Left ventricle myocardium inferior (tissue), 1 donor: ENCODE measurements at places on chromosomes 2 and 18. TPM values are rescaled to one million over a fixed set of nuclear protein-coding genes. Genes with fewer than 3 reads are reported as not detected.

Gene IL1RL1
- 1.1 TPM for total RNA-seq

GRCh38 chr18:78915446-78916008, 64.1 kb upstream of the SALL3 start:
- DNase-seq: no peak
- H3K4me1 ChIP-seq: no peaks in the 10 kb centered on the region
- no peaks in the 10 kb centered on the region for H3K36me3 ChIP-seq
- H3K27ac ChIP-seq: no peak overlapping the region
- H3K4me3 ChIP-seq: no peak overlapping the region
- H3K27me3 ChIP-seq: peaks cover 45% of the 10 kb centered on the region

GRCh38 chr2:231900486-231900942, 25.7 kb downstream of the NPPC start:
- no peaks in the 10 kb centered on the region for H3K4me1 ChIP-seq
- H3K27ac ChIP-seq: no peak overlapping the region
- H3K4me3 ChIP-seq: no peak overlapping the region
- peaks cover 27% of the 10 kb centered on the region for H3K27me3 ChIP-seq
- H3K36me3 ChIP-seq: no peaks in the 10 kb centered on the region

Gene POU3F3
- 0.11 TPM for total RNA-seq

Gene ADRA2B
- 2.9 TPM for total RNA-seq

Gene TLK1
- 26.3 TPM for total RNA-seq

DNA sequence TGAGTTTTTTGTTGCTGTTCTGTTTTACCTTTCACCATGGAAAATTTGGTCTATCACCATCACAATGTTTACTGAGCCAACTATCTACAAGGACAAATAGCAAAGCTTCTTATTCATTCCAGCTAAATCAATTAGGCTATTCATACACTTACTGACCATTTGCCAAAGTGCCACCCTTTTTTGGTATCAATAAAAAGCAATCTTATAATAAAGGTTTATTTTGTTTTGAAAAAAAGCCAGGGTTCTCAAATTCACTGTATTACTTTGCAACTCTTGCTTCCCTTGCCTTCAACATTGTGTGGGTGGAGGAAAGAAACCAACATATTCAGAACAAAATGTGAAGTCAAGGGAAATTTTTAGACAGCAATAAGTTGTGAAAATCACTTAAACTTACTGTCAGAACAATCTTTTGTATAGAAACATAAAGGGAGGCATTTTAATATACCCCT, 15.3 kb downstream of the PELI1 start:
- peaks cover 45% of the 10 kb centered on the region for H3K4me1 ChIP-seq
- H3K27me3 ChIP-seq: no peaks in the 10 kb centered on the region
- DNase-seq: no peak

DNA sequence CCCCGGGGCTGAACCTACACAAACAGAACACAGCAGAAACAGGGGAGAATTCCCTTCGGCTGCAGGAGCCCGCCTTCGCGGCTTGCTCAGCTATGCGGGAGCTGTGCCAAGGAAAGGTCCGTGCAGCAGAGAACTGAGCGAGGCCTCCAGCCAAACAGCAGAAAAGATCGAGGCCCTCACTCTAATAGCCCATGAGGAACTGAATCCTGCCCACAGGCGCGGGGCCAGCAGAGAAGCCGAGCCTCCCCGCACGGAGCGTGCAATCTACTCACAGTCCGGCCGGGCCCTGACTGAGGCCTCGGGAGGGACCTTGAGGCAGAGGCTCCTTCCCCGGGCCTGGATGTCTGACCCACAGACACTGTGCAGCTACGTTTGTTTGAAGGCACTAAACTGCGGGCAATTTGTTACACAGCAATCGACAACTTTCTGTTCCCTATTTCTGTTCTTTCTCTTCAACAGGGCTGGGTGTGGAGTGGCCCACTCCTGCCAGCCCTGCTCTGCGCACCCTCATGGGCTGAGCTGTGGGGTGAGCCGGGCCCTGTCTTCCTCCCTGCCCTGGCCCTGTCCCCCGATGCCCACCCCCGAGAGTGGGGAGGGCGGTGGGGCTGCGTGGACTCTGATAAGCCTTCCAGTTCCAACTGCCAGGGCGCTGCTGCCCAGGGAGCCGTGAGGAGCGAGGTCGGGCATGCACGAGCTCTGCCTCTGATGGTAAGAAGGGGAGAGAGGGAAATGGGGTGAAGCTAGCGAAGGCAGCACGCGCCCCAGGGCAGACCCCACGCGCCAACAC, 13.7 kb downstream of the HES6 start:
- H3K36me3 ChIP-seq: no peaks in the 10 kb centered on the region
- peak overlapping the region; percentile 23 for H3K27ac ChIP-seq
- H3K4me3 ChIP-seq: no peak overlapping the region
- H3K4me1 ChIP-seq: peaks cover 25% of the 10 kb centered on the region
- no peaks in the 10 kb centered on the region for H3K27me3 ChIP-seq
- DNase-seq: no peak

DNA sequence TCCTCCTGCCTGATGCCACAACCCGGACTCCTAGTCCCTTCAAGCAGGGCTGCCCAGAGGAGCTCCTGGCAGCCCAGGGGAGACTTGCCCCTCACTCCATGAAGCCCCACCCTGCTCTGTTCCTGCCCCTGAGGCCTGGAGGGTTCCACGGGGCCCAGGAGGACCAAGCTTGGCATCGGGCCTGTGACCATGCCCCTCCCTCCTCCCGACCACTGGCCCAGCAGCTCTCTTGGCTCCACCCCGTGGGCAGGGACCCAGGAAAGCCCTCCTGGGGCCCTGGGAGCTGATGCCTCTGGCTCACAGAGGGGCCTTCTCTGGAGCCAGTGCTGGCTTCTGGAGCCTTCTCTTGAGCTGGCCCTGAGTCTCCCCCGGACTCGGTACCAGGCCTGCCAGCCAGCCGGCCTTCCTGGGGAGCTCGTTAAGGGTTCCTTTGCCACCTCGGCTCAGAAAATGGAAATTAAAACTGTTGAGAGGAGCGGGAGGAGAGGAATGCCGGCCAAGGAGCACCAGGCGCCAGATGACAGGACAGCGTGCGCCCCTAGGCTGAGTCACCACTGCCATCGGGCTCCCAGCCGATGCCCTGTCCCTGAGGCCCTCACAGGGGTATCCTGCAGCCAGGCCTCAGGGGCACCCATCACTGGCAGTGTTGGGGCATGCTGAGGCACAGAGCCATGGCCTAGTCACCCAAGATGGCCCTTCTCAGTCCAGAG, 40.6 kb upstream of the SNED1 start:
- H3K4me1 ChIP-seq: peaks cover 44% of the 10 kb centered on the region
- DNase-seq: no peak
- no peak overlapping the region for H3K4me3 ChIP-seq
- no peaks in the 10 kb centered on the region for H3K27me3 ChIP-seq
- no peaks in the 10 kb centered on the region for H3K36me3 ChIP-seq
- H3K27ac ChIP-seq: peak overlapping the region; percentile 69

GRCh38 chr2:203569677-203570316, 34.7 kb upstream of the RAPH1 start:
- no peak overlapping the region for H3K4me3 ChIP-seq
- H3K27ac ChIP-seq: no peak overlapping the region
- no peaks in the 10 kb centered on the region for H3K27me3 ChIP-seq
- no peak for DNase-seq

- H3K36me3 ChIP-seq: no peaks in the 10 kb centered on the region
- H3K4me3 ChIP-seq: no peak overlapping the region
- peaks cover 8% of the 10 kb centered on the region for H3K4me1 ChIP-seq
Measured at GRCh38 chr2:84886791-84887190, 5.9 kb upstream of the TRABD2A start.

DNA sequence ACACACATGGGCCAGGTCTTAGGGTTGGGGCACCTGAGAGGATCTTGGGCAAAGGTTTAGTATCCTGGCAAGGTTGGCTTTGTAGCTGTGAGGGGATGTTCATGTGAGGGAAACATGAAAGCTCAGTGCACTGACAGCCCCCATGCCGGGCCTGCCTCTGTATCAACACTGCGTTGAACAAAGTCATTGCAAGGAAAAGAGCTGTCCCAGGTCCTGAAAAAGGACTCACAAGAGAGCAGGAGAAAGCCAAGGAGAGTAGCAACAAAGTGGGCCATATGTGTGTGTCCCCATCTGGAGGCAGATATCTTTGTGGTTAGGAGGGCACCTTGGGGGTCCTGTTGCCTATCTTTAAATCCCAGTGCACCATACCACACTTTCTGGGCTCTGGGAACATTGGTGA, 237.8 kb upstream of the THSD7B start:
- H3K27me3 ChIP-seq: no peaks in the 10 kb centered on the region
- H3K4me3 ChIP-seq: no peak overlapping the region
- H3K27ac ChIP-seq: no peak overlapping the region
- H3K36me3 ChIP-seq: no peaks in the 10 kb centered on the region

Gene GPBAR1
- total RNA-seq: 1.5 TPM

GRCh38 chr2:10980071-10980470, 68.3 kb downstream of the KCNF1 start:
- DNase-seq: no peak
- peaks cover 63% of the 10 kb centered on the region for H3K27me3 ChIP-seq
- H3K27ac ChIP-seq: peak overlapping the region; percentile 4
- H3K4me1 ChIP-seq: peaks cover 8% of the 10 kb centered on the region
- no peaks in the 10 kb centered on the region for H3K36me3 ChIP-seq
- no peak overlapping the region for H3K4me3 ChIP-seq

Gene C2orf78
- total RNA-seq: not detected

GRCh38 chr2:226959418-226959817, 123.6 kb downstream of the RHBDD1 start:
- peaks cover 17% of the 10 kb centered on the region for H3K4me1 ChIP-seq
- DNase-seq: no peak
- H3K4me3 ChIP-seq: no peak overlapping the region
- no peak overlapping the region for H3K27ac ChIP-seq

GRCh38 chr18:9475643-9476591, 604 bp downstream of the RALBP1 start:
- peak overlapping the region; percentile 99 for H3K27ac ChIP-seq
- H3K4me3 ChIP-seq: peak overlapping the region; percentile 93
- no peaks in the 10 kb centered on the region for H3K27me3 ChIP-seq
- DNase-seq: no peak
- H3K36me3 ChIP-seq: peaks cover 13% of the 10 kb centered on the region
- H3K4me1 ChIP-seq: peaks cover 34% of the 10 kb centered on the region

GRCh38 chr18:58843688-58844035, 21.0 kb upstream of the ZNF532 start:
- DNase-seq: no peak
- no peaks in the 10 kb centered on the region for H3K36me3 ChIP-seq
- H3K27me3 ChIP-seq: no peaks in the 10 kb centered on the region
- peaks cover 37% of the 10 kb centered on the region for H3K4me1 ChIP-seq

DNA sequence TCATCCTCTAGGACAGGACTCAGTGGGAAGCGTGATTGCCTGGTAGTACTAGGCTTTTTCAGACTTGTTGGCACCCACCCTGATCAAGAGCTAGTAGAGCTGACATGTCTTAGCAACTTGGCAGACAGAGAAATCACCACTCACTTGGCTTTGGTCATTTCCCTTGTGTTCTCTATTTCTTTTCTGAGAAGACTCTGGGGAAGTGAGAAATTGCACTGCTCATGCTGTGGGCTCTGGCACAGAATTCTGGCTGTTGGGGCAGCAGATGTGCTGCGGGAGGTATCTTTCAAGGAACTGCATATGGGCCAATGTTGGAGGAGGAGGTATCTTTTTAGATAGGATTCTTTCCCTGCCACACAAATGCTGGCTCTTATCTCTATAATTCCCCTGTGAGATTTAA, 529.1 kb upstream of the MEX3C start:
- H3K27me3 ChIP-seq: peaks cover 5% of the 10 kb centered on the region
- no peak overlapping the region for H3K4me3 ChIP-seq
- no peak overlapping the region for H3K27ac ChIP-seq
- no peaks in the 10 kb centered on the region for H3K4me1 ChIP-seq

- no peaks in the 10 kb centered on the region for H3K36me3 ChIP-seq
- no peaks in the 10 kb centered on the region for H3K4me1 ChIP-seq
- H3K27me3 ChIP-seq: peaks cover 5% of the 10 kb centered on the region
Measured at GRCh38 chr18:75124551-75124950, 84.4 kb downstream of the PTGR3 start.

Gene ZBTB7C
- 2.7 TPM for total RNA-seq

GRCh38 chr18:26908906-26909305, 43.4 kb upstream of the AQP4 start:
- H3K4me1 ChIP-seq: peaks cover 6% of the 10 kb centered on the region
- no peak overlapping the region for H3K27ac ChIP-seq
- no peaks in the 10 kb centered on the region for H3K36me3 ChIP-seq
- no peaks in the 10 kb centered on the region for H3K27me3 ChIP-seq
- H3K4me3 ChIP-seq: no peak overlapping the region

- H3K27me3 ChIP-seq: no peaks in the 10 kb centered on the region
- no peak for DNase-seq
- no peaks in the 10 kb centered on the region for H3K36me3 ChIP-seq
- no peak overlapping the region for H3K4me3 ChIP-seq
- no peak overlapping the region for H3K27ac ChIP-seq
Measured at GRCh38 chr18:61398961-61399705, 65.9 kb downstream of the CDH20 start.

- no peak overlapping the region for H3K4me3 ChIP-seq
- no peak for DNase-seq
- peaks cover 13% of the 10 kb centered on the region for H3K27me3 ChIP-seq
- H3K36me3 ChIP-seq: no peaks in the 10 kb centered on the region
- peaks cover 8% of the 10 kb centered on the region for H3K4me1 ChIP-seq
Measured at GRCh38 chr2:231939022-231939421, 12.8 kb upstream of the NPPC start.

GRCh38 chr2:225006730-225007129, 35.5 kb downstream of the DOCK10 start:
- H3K4me1 ChIP-seq: no peaks in the 10 kb centered on the region
- H3K27me3 ChIP-seq: no peaks in the 10 kb centered on the region
- H3K4me3 ChIP-seq: no peak overlapping the region
- no peaks in the 10 kb centered on the region for H3K36me3 ChIP-seq
- no peak for DNase-seq

DNA sequence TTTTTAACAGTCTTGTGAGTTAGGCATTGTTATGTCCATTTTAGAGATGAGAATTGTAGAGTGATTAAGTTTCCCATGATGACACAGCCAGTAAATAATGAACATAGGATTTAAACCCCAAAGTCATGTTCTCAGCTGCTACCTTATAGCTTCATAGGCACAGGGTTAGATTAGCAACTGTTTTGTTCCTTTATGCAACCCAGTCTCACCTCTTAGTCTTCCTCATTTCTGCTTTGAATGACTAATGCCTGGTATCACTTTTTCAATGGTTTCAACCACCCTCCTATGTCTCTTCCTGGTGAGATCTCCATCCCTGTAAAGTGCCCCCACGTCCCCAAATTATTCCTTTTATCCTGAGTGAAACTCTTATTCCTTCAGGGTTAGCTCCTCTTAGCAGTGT, 44.3 kb downstream of the MFSD6 start:
- H3K27ac ChIP-seq: no peak overlapping the region
- H3K36me3 ChIP-seq: no peaks in the 10 kb centered on the region
- H3K4me1 ChIP-seq: peaks cover 7% of the 10 kb centered on the region
- no peak for DNase-seq
- no peaks in the 10 kb centered on the region for H3K27me3 ChIP-seq

Gene IGFBP5
- total RNA-seq: 138 TPM

- no peaks in the 10 kb centered on the region for H3K36me3 ChIP-seq
- H3K4me1 ChIP-seq: no peaks in the 10 kb centered on the region
- DNase-seq: no peak
- peaks cover 28% of the 10 kb centered on the region for H3K27me3 ChIP-seq
- H3K4me3 ChIP-seq: no peak overlapping the region
Measured at GRCh38 chr2:2791031-2791430, 460.0 kb upstream of the MYT1L start.

- no peak for DNase-seq
- no peaks in the 10 kb centered on the region for H3K27me3 ChIP-seq
- no peaks in the 10 kb centered on the region for H3K4me1 ChIP-seq
- no peak overlapping the region for H3K27ac ChIP-seq
- peaks cover 100% of the 10 kb centered on the region for H3K36me3 ChIP-seq
- H3K4me3 ChIP-seq: no peak overlapping the region
Measured at GRCh38 chr18:36141576-36141975, 11.9 kb downstream of the ELP2 start.

Gene DNAJC10
- 55.8 TPM for total RNA-seq
